Left renal cortex interstitium (tissue), 4 donors: ENCODE measurements at places on chromosomes 3 and 15. TPM values are rescaled to one million over a fixed set of nuclear protein-coding genes. Genes with fewer than 3 reads are reported as not detected.

DNA sequence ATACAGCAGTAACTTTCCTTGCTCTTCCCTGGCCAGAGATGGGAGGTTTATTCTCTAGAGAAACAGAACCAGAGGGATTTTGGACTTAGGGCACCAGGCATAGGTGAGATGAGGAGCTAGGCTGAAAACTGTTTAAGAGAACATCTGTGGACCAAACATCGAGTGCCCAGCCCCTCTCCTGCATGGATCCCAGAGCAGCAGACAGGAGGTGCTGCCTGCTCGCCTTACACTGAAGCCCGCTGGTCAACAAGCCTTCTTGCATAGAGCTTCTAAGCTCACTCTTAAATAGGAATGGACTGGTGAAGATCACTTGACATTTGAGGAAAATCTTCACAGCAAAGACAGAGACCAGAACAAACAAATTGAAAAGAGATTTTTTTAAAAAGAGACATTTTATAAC, 41.2 kb downstream of the PARP15 start:
- DNase-seq, result no peak

DNA sequence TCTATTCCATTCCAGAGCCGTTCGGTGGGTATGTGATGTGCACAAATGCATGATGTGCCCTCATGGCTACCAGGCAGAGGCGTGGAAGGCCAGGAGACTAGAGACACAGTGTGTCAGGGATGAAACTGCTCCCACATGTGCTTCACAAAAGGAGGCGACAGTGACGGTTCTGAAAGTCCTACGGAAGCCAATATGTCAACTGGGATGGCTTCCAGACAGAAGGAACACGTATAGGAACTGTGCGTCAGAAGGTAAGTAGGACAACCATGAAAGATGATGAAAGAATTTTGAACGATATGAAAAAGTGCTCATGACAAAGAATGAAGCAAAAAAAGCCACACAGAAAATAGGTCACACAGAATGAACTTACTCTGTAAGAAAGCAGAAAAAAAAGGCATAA, 34.1 kb downstream of the GLB1 start:
- no peak for DNase-seq

DNA sequence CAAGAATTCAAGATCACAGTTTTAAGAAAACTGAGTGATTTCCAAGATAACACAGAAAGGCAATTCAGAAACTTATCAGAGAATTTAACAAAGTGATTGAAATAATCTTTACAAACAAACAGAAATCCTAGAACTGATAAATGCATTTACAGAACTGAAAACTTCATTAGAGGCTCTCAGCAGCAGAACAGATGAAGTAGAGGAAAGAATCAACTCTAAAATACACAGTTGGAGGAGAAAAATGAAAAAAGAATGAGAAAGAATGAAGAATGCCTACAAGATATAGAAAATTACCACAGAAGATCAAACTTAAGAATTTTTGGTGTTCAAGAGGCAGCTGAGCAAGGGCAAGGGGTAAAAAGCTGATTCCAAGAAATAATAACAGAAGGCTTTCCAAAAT, 168.8 kb downstream of the POLR2M start:
- no peak for DNase-seq

GRCh38 chr3:31840252-31840651, 140.8 kb downstream of the OSBPL10 start:
- no peak for DNase-seq

DNA sequence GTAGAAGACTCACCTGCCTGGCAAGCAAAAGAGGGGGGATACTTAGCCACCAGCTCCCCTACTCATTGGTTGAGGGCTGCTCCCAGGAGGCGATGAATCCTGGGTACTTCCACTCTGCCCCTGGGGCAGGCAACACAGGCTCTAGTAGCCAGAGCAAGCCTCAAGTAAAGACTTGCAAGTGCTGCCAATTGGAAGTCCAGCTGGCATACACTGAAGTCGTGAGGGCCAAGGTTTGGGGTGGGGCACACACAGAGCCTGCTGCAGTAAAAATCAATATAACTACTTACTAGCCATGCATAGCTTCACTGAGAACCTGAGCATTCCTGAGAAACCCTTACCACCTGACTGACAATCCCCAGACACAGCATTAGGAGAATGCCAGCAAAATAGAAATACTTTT, 123.0 kb upstream of the EIF1B start:
- DNase-seq, result no peak

DNA sequence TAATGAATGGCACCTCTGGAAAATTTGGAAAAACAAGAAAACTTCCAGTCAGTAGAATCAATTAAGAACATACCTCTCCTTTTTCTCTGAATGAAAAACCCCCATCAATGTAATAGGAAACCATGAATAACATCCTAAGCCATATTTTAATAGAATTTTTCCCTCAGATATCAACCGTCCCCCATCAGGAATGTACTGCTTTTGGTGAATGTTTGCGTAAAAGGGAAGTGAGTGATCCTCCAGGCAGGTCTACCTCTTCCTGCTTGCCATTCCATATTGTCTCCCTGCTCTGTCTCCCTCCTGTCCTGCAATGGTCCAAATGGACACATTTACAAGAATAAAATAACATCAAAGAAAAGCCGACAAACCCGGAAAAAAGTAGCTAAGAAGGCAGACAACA, 30.8 kb downstream of the LAMP3 start:
- DNase-seq, result no peak

GRCh38 chr3:194034346-194035336, 101.3 kb upstream of the HES1 start:
- DNase-seq, result no peak

DNA sequence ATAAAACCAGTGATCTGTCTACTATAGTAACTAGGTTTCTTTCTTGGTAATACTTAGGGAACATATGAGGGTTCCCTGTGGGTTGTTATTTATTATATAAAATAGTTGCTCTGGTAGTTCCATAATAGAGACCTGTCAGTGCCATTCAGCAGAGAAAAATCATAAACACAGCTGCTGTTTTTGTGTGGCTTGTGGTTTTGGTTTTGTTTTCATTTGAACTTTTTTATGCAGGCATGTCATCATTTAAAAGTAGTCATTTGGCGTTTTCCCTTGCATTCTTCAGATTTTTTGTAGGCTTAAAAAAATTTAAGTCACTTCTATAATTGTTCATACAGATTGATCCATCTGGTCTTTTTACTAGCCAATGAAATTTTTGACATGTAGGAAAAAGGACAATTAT, 47.9 kb downstream of the PIK3CA start:
- DNase-seq, result no peak

GRCh38 chr3:81132995-81133394, 628.5 kb downstream of the GBE1 start:
- no peak for DNase-seq

- DNase-seq, result no peak
Observed at GRCh38 chr15:65980824-65981456, 111.6 kb downstream of the RAB11A start.

GRCh38 chr15:27871078-27871901, 227.8 kb downstream of the OCA2 start:
- no peak for DNase-seq

GRCh38 chr3:56209982-56210751, 258.1 kb downstream of the ERC2 start:
- DNase-seq, result no peak

GRCh38 chr3:89436846-89437245, 329.4 kb downstream of the EPHA3 start:
- DNase-seq, result no peak

DNA sequence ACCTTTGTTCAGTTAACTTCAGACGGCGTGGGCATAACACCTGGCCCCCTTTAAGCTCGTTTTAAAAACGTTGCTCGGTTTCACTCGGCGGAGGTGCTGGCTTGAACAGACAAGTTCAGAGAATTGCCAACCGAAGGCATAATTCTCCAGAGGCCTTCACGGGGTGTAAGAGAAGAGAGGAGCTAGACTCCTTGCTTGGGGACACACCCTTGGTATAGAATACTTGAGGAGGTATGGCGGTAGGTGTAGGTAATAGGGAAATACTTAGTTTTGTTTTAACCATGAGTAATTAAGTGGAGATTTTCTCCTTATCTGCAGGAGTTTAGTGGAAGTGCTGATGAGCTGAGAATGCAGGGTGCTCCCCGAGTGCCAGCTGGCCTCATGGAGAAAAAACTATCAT, 921 bp downstream of the FBXL2 start:
- DNase-seq, result no peak

DNA sequence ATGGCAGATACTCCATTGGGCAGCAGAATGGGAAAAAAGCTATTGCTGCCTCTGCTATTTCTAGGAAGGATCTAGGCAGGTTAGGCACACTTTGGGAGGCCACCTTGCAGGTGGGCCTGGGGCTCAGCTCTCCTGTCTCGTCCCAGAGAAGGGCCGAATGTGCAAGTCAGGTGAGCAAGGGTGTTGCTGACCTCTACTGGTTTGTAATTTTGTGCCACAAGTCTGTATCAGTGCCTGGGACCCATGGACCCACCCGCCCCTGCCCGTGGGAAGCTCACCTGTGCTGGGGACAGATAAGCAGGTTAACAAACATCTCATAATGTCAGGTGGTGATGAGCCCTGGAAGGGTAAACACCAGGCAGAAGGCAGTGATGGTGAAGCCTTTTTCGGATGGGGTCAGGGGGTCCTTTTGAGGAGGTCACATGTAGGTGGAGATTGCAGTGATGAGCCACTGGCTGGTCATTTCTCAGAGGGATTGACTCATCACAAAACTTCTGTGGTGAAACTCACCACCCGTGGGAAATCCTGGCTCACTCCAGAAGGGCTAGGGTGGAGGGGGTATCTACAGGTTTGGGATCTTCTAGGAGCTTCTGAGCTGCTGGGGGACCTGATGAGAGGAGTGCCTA, 161.3 kb downstream of the KLF13 start:
- DNase-seq, result no peak

GRCh38 chr3:169161011-169161410, 502.5 kb downstream of the MECOM start:
- DNase-seq, result no peak

DNA sequence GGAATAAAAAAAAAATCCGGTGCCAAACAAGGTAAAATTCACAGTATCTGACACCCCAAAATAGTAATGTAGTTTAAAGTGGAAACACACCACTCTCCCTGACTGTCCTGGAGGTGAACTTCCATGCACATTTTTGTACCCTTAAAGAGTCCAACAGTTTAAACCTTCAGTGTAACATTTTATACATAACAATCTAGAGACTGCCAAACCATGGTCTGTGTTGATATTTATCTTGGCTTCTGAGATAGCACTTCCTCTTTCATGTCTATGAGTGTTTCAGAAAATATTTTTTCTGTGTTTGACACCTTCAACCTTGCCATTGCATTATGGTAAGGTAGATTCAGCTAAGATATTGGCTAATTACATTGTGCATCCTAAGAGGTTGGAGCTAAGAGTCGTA, 13.9 kb downstream of the TMEM45A start:
- DNase-seq, result no peak

DNA sequence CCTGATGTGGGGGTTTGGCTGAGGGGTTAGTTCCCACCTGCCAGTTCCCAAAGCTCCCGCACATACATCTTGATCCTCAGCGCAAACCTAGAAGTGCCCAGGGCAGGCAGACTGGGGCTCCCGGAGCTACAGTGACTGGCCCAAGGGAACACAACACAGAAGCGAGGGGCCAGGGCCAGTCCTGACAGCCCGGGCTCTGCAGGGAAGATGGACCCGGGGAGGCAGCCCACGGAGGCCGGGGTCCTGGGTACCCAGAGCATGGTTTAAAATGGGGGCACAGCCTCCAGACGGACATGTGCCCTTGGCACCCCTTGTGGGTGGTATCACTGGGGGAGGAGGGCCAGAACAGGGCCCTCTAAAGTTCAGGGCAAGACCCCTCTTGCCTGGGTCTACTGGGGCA, 5.1 kb downstream of the CPN2 start:
- DNase-seq, result no peak

DNA sequence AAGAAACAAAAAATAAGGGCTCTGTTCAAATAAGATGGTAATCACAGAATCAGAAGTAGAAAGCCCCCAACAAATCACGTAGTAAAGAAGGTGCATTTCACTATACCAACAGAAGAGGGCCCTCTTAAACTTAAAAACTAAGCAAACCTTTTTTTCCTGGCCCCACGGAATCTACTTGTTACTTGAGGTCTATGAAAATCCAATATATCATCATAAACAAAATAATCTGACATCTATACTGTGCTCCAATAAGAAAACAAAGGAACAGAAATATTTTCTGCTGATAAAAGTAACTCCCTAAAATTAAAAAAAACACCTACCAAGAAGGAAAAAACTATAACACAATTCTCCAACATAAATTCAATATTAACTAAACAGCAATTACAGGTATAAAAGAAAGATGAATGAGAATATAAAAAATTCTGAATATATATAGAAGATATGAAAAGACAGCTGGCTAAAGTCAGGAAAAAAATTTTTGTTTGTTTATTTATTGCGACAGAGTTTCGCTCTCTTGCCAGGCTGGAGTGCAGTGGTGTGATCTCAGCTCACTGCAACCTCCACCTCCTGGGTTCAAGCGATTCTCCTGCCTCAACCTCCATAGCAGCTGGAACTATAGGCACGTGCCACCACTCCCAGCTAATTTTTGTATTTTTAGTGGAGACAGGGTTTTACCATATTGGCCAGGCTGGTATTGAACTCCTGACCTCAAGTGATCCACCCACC, 81.8 kb downstream of the CLASP2 start:
- DNase-seq, result no peak

GRCh38 chr3:133746712-133747066, 496 bp downstream of the TF start:
- DNase-seq, result no peak

GRCh38 chr3:184773283-184774186, 38.4 kb upstream of the VPS8 start:
- no peak for DNase-seq

- DNase-seq, result no peak
Observed at GRCh38 chr15:86439614-86440013, 359.9 kb downstream of the AGBL1 start.

DNA sequence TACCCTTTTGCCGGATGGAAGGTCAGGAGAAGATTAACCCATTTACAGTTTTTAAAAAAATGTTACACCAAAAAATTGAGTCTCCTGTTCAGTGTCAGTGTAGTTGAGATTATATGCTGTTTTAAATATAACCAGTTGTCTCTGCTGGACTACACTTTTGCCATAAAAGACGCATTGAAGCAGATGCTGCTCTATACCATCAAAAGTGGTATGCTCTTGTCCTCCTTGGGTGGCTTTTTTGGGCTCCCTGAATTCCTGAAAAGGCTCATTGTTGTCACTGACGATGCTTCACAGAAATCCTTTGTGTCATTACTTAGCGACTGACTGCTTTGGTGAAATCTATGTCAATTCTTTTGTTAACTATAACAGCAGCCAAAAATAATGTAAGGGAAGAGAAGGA, 133.9 kb upstream of the SKOR1 start:
- no peak for DNase-seq

- DNase-seq, result no peak
Observed at GRCh38 chr15:57167821-57168395, 208.4 kb upstream of the CGNL1 start.

The SLCO3A1 gene
- 13.5 TPM for polyA plus RNA-seq

The SPINK8 gene
- 0.55 TPM for polyA plus RNA-seq

The SKIC8 gene
- polyA plus RNA-seq, result 95.1 TPM

The RAB6B gene
- polyA plus RNA-seq, result 17.2 TPM

The CLSTN2 gene
- 0.92 TPM for polyA plus RNA-seq

The CFAP100 gene
- polyA plus RNA-seq, result 2.9 TPM

The GREM1 gene
- 0.27 TPM for polyA plus RNA-seq

The CKMT1B gene
- 3.5 TPM for polyA plus RNA-seq

The KNL1 gene
- polyA plus RNA-seq, result 21.4 TPM

The KLHL6 gene
- 1.6 TPM for polyA plus RNA-seq

The IL17RB gene
- 12.0 TPM for polyA plus RNA-seq

The ECE2 gene
- polyA plus RNA-seq, result 0.08 TPM

The NR2E3 gene
- polyA plus RNA-seq, result 0.62 TPM

The PROK2 gene
- 0.17 TPM for polyA plus RNA-seq

The NECTIN3 gene
- 34.1 TPM for polyA plus RNA-seq

The APOD gene
- polyA plus RNA-seq, result 5.2 TPM

The GPR62 gene
- polyA plus RNA-seq, result 0.83 TPM

The ARGFX gene
- polyA plus RNA-seq, result not detected

The RLBP1 gene
- not detected for polyA plus RNA-seq
